Globus pallidus (tissue), 1 donor: ENCODE measurements at places on chromosomes 13 and 19.

DNA sequence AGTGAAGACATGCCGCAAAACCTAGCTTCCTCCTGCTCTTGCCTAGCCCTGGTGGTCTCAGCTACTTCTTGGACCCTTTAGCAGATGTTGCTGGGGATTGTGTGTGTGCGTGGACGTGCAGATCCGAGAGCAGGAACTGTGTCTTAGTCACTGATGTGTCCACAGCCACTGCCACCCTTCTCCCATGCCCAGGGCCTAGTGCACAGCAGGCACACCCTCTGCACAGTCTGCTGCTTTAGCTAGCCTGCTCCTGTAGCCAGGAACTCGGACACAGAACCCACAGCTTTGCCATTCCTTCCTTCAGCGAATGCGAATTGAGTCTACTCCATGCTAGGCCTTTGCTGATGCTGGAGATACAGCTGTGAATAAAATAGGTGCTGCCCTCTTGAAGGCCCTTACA, 2.3 kb downstream of the CLPTM1 start:
- no peak for DNase-seq

GRCh38 chr19:4007836-4008539, 452 bp downstream of the PIAS4 start:
- no peak for DNase-seq

- DNase-seq = no peak
Observed at GRCh38 chr13:36447501-36447900, 15.2 kb downstream of the CCNA1 start.

- DNase-seq = no peak
Observed at GRCh38 chr19:19480688-19481087, 34.7 kb downstream of the TSSK6 start.

- no peak for DNase-seq
Observed at GRCh38 chr19:51511353-51511752, 9.8 kb upstream of the SIGLEC12 start.

DNA sequence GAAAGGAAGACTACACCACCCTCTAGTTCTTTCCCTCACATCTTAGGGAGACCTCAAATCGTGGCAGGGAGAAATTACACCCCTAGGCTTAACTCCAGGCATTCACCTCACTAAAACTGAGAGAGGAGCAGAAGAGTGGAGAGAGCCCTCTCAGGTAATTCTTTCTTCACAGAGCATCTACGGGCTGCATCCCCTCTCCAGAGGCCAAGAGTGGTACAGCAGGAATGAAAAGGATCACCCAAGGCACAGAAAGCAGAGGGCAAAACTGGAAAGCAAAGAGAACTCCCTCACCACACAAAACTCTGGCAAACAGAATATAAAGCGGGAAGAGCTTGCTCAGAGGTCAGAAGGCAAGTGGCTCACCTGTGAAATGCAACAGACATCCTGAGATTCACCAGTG, 661.2 kb downstream of the TBC1D4 start:
- DNase-seq = no peak

- DNase-seq = no peak
Observed at GRCh38 chr13:96963786-96964475, 30.3 kb downstream of the OXGR1 start.

- DNase-seq = no peak
Observed at GRCh38 chr19:1590641-1591397, 1.8 kb downstream of the MBD3 start.

DNA sequence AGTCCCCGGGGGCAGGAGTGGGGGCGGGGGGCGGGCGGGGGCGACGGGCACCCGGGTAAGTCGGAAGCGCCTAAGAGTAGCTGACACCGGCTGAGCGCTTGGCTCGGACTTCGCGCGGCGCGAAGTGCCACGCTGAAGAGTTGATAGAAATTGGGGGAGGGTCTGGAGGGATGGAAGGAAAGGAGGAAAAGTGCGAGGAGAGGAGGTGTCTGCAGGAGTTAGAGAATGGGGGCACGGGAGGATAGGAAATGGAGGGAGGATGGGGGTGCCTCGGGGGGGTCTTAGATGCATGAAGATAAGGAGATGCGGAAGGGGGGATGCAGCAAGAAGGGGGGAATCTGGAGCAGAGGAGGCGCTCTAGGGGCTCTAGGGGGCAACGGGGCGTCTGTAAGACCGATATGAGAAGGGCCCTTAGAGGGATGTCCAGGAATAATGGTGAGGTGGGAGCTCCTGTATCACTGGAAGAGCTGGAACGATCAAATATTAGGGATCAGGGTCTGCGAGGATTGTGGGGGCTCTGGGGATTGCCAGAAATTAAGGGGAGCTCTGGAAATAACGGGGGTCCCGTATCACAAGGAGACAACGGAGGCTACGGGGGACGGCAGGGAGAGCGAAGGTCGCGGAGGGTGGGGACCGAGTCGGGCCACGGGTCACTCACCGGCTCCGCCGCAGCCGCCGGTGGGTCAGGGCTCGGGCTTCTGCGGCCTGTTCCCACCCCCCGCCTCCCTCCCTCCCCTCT, at the start of gene MYPOP:
TSS of gene MYPOP (minus strand) at position 702 of the 739 bp plus-strand sequence. CDS start 840 bp downstream, outside the sequence.
- DNase-seq = no peak

DNA sequence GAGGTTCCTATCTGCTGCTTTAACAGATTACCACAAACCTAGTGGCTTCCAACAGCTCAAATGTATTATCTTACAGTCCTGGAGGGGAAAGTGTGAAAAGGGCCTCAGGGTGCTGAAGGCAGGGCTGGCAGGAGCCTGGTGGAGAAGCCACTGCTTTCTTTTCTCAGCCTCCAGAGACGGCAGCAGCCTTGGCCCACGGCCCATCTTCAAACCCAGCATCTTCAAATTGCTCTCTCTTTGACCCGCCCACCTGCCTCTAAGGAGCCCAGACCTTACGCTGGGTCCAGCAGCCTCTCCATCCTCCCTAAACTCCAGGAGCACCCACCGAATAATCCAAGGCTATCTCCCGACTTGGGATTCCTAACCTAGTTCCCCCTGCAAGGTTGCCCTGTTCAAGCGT, 35.6 kb downstream of the C13orf46 start:
- DNase-seq = no peak

GRCh38 chr13:87941226-87941625, 270.1 kb downstream of the SLITRK5 start:
- no peak for DNase-seq
